ENCODE measurements at places on chromosomes 12 and 14. TPM values are rescaled to one million over a fixed set of nuclear protein-coding genes. Genes with fewer than 3 reads are reported as not detected.
A peak's percentile ranks its signal among the peaks of the same experiment; 100 is the strongest.

DNA sequence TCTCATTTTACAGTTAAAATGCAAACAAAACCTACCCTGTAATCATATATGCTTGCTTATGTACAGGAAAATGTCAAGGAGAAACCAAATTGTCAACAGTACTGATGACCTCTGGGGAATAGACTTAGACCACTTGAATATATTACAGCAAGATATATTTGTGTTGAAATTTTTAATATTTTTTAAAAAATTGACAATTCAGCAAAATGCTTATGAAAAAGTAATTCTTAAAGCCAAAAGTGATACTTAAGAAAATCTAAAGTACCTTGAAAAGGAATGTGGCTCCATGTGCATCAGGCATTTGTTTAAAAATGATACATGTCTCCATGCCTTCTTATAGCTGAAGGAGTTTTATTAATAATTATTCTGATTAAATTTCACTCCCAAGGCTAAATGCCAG, 49.2 kb downstream of the PTPN21 start:
- DNase-seq = no peak

DNA sequence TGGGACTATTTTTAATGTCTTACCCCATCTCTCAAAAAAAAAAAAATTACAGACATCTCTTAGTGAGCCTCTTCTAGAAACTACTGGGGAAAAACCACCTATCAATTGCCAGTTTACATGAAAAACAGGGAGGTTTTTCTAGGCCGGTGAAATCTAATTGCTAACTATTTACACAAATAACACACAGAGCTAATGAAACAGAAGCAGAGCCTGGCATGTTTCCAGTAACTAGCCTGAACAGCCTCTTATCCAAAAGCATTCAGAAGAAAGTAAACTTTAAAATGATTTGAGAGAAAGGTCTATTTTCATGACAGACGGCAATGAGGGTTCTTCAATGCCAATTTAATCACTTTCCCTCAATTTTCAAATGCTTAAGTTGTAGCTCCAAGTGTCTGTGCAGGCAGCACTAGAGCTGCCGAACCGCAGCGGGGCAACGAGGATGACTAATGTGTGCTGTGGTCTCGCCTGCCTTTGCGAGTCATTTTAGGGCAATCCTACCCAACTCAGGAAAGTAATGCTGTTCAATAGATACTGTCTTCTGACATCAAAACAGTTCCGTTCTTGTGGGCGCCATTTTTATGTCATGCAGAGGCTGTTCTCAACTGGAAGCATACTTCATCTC, 84.6 kb downstream of the SETD3 start:
- DNase-seq = no peak

The IL26 gene
- polyA plus RNA-seq = not detected

DNA sequence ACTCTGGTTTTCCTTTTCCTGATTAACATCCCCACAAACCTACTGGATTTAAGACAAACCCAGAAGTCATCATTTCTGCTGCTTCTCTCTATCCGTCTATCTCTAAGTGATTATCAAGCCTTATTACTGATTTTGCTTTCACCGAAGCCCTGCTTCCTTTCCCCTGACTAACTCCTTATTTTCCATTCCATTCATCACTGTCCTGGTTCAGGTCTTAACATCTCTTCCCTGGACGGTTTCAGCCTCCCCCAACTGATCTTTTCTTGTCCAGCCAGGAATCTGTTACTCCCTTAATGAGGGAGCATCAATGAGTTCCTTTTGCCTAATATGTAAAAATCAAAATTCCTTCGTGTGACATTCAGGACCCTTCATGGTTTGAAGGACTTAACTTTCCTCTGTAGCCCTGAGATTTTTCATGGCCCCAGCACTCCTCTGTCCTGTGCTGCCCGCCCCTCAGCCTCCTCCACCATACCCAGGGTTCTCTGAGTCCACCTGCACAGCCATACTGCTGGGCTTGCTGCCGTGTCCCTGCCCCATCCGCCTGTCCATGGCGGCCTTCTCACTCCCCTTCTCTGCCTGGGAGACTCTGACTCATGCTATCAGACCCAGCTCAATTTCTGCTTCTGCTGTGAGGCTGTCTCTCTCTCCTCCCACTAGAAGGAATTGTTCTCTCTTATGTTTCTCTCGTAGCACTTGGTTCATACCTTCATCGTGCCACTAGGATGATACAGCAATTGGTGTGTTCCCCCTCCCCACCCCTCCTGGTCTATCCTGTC, 167.8 kb upstream of the HIF1A start:
- DNase-seq = peak; percentile 62

DNA sequence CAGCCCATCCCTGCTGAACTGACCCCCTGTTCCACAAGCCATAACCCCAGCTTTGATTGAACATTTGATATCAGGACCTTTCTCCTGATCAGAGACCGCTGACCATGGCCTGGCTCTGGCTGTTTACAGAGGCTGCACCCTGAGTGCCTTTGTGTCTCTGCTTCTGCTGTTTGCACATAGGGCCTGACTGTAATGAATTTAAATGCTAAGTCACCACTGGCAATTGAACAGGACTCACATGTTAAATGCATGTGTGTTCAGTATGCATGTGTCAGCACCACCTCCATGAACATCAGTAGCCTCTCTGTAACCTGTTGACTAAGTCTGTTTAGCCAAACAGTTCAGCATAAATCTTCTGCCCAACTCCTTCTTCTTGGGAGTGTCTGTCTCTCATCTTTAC, 690.3 kb downstream of the TMEM121 start:
- DNase-seq = no peak

The SLC38A2 gene
- 86.8 TPM for polyA plus RNA-seq

DNA sequence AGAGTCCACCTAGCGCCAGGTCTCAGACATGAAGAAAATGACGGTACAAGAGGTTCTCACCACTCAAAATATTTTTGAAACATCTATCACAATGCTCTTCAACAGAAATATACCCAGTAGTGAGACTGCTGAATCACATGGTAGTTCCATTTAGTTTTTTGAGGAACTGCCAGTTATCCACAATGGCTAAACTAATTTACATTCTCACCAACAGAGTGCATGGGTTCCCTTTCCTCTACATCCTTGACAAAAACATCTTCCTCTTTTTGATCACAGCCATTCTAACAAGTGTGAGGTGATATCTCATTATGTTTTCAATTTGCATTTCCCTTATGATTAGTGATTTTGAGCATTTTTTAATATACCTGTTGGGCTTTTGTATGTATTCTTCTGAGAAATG, 5.7 kb upstream of the GPR65 start:
- no peak for DNase-seq

GRCh38 chr12:49702009-49702408, 5.2 kb downstream of the FMNL3 start:
- DNase-seq = no peak

DNA sequence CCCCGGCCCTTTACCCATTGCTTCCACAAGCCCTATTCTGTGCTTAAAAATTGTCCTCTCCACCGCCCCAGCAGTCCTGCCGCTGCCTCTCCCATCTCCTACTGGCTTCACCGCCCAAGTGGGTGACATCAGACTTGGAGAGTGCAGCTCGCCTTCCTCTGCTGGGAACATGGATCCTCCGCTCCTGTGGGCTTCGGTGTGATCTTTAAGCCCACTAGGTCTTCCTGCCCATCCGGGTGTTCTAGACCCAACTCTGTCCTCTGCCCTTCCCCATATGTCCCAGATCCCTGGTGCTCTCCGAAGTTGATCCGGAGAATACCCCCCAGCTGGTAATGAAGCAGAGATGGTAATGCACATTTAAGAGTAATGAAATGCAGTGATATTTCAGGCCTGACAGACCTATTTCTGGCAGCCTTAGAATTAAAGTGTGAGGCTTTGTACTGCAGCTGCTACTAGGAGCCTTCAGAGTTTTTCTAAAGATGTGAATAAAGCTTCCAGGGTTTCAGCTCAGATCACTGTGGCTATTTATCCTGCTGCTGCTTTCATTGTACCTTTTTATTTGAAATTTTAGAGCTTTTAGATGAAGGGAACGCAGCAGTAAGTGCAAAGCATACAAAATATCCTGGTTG, 22.9 kb upstream of the CTDSP2 start:
- peak; percentile 61 for DNase-seq

- DNase-seq = no peak
Observed at GRCh38 chr12:113649256-113649830, 177.7 kb upstream of the LHX5 start.

Data from muscle of back (tissue), 13 donors.